ENCODE measurements at places on chromosomes 6 and 20.

DNA sequence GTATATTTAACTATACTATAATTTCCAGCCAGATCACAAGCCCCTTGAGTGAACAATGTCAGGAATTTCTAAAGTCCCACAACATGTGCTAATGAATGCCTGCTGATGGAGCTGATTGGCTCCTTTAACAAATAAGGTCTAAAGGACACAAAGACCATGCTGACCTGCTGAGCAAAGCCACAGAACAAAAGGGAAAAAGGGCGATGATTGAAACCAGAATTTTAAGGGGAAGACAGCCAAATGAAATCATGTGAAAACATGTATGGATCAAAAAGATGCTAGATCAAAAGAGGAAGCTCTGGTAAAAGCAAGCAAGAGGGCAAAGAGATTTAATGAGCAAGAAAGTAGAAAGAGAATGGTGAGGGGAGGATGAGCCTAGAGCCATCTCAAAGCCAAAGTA lies 105.6 kb downstream of the DCDC2 start:
- no peak for DNase-seq

DNA sequence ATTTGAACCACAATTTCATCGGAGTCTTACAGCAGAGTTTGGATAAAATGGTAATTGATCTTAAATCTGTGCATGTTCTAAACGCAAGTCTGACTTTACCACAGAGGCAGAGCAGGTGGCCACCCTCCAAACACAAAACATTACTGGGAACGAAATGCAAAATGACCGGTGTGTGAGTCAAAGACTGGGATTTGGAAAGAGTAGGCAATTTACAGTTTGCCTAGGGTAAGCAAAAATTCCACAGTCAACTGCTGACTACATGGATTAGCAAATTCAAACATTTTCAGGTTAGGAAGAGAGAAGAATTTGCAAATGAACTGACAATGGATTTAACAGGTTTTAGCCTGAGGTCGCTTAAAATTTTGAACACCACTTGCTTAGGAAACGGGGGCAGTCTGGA lies 444.4 kb downstream of the HDGFL1 start:
- DNase-seq: no peak

DNA sequence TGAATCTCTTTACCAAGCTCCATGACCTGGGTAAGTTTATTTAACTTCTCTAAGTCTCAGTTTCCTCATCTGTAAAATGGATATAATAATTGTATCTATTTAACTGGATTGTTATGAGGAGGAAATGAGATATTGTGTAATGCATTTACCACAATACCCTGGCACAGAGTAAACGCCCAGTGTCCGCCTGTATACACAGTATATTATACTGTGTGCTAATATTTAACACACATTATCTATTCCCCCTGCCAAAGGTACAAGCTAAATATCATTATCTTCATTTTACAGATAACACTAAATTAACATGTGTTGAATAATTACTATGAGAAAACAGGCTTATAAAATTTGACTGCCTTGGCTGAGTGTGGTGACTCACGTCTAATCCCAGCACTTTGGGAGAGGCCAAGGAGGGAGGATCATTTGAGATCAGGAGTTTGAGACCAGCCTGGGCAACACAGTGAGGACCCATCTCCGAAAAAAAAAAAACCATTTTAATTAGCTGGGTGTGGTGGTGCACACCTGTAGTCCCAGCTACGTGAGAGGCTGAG lies 38.7 kb upstream of the TNFRSF21 start:
- no peak for DNase-seq

GRCh38 chr6:146240322-146240721 lies 211.5 kb downstream of the GRM1 start:
- no peak for DNase-seq
